Astrocyte (in vitro differentiated cells and primary cell): ENCODE measurements at places on chromosomes 4 and X. TPM values are rescaled to one million over a fixed set of nuclear protein-coding genes. Genes with fewer than 3 reads are reported as not detected.

The AFM gene
- not detected in 2 replicates for total RNA-seq

- no peak for DNase-seq
- H3K27ac ChIP-seq: no peak overlapping the region
- no peak overlapping the region for H3K4me3 ChIP-seq
- H3K4me1 ChIP-seq: no peaks in the 10 kb centered on the region
Observed at GRCh38 chr4:20151436-20151835, 100.3 kb upstream of the SLIT2 start.

- no peaks in the 10 kb centered on the region for H3K27me3 ChIP-seq
- no peak overlapping the region for H3K4me3 ChIP-seq
- H3K4me1 ChIP-seq: no peaks in the 10 kb centered on the region
- no peak for DNase-seq
- H3K27ac ChIP-seq: no peak overlapping the region
- peaks cover 4% of the 10 kb centered on the region for H3K36me3 ChIP-seq
Observed at GRCh38 chrX:106963111-106963510, 36.9 kb downstream of the MORC4 start.

GRCh38 chr4:5541169-5541568 is 167.2 kb downstream of the EVC2 start:
- H3K27ac ChIP-seq: no peak overlapping the region
- no peaks in the 10 kb centered on the region for H3K36me3 ChIP-seq
- H3K27me3 ChIP-seq: no peaks in the 10 kb centered on the region
- no peak overlapping the region for H3K4me3 ChIP-seq
- H3K4me1 ChIP-seq: no peaks in the 10 kb centered on the region

The CCNB3 gene
- total RNA-seq: 0.16 and 0.29 TPM in 2 replicates

The FRMD7 gene
- 0.09 TPM in 1 of 2 replicates, not detected in the other for total RNA-seq

- no peaks in the 10 kb centered on the region for H3K27me3 ChIP-seq
- no peaks in the 10 kb centered on the region for H3K36me3 ChIP-seq
Observed at GRCh38 chr4:95889662-95890061, 49.8 kb downstream of the PDHA2 start.

DNA sequence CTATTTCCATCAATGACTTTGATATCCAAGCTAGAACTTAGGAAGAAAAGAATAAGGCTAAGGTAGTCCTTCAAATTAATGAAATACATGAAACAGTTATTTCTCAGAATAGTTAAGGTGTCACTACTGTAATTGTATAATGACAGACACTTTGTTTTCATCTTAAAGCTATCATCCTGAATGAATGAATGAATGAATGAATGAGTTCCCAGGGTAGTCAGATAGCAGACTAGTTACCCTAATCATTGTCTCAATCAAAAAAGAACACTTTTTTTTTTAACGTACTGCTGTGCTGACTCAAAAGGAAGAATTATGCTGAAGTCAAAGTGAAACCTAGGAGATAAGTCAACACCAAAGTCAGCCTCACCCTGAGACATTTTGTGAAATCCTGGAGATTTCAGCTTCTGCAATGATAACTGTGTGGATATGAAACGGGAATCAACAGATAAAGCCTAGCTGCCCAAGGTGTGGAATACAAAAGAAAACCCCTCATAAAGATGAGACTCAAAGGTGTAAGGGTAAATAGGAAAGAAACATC is 68.3 kb upstream of the CNKSR2 start:
- no peak overlapping the region for H3K4me3 ChIP-seq
- H3K27me3 ChIP-seq: no peaks in the 10 kb centered on the region
- DNase-seq: no peak
- no peaks in the 10 kb centered on the region for H3K4me1 ChIP-seq

DNA sequence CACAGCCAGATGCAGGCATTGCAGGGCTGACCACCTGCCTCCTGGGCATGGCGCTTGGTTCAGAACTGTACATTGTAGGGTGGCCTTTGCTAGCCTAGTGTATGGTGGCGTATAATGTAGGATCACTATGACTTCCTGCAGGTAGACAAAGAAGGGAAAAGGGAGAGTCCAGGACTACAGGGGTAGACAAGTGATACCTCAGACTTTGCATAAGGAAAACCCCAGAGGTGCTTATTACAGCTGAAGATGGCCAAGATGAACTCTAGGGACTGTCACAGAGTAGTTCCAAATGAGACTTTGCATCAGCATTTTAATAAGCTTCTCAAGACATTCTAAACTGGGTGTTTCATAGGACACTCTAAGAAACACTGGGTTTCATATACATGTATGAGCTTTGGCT is 116.4 kb upstream of the PUDP start:
- H3K36me3 ChIP-seq: no peaks in the 10 kb centered on the region
- H3K27ac ChIP-seq: no peak overlapping the region
- no peaks in the 10 kb centered on the region for H3K4me1 ChIP-seq
- no peaks in the 10 kb centered on the region for H3K27me3 ChIP-seq
- H3K4me3 ChIP-seq: no peak overlapping the region
